Uterus (tissue), 4 donors: ENCODE measurements at places on chromosomes 6 and 20. TPM values are rescaled to one million over a fixed set of nuclear protein-coding genes. Genes with fewer than 3 reads are reported as not detected.

Gene ZNF391
- total RNA-seq, result 10.1 TPM

Gene CALHM5
- total RNA-seq, result 2.6 TPM

GRCh38 chr20:54570561-54570960, 95.2 kb downstream of the DOK5 start:
- H3K27me3 ChIP-seq, result no peaks in the 10 kb centered on the region
- no peak overlapping the region for H3K4me3 ChIP-seq
- no peaks in the 10 kb centered on the region for H3K36me3 ChIP-seq
- no peak overlapping the region for H3K27ac ChIP-seq

- no peak overlapping the region for H3K4me3 ChIP-seq
- no peak for DNase-seq
- no peaks in the 10 kb centered on the region for H3K4me1 ChIP-seq
- H3K27ac ChIP-seq, result no peak overlapping the region
These were observed 56.1 kb downstream of the VSTM2L start for GRCh38 chr20:37958856-37959520.

DNA sequence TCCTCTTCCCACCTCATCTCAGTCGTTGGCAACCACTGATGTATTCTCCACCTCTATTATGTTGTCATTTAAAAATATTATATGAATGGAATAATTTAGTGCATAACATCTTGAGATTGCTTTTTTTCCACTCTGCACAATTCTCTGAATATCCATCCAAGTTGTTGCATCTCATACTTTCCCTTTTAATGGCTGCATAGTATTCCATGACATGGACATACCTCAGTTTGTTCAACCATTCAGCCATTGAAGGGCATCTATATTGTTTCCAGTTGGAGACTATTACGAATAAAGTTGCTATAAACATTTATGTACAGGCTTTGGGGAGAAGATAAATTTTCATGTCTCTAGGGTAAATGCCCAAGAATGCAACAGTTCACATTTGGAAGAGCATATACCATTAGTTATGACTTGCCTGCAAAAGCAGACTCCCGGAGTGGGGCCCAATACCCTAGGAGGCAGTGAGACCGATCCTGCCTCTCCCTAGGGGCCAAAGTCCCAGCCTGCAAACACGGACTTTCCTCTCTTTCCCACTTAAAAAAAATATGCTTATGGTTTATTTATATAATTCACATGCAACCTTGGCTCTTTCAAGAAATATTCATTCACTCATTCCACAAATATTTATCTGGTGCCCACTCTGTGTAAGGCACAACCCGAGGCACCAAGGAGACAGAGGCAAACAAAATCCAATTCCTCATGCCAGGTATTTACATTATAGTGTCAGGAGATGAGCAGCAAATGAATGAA, 227.0 kb upstream of the PMEPA1 start:
- no peaks in the 10 kb centered on the region for H3K36me3 ChIP-seq
- H3K27ac ChIP-seq, result no peak overlapping the region
- H3K4me3 ChIP-seq, result no peak overlapping the region
- no peak for DNase-seq
- H3K27me3 ChIP-seq, result no peaks in the 10 kb centered on the region
- no peaks in the 10 kb centered on the region for H3K4me1 ChIP-seq

GRCh38 chr6:79862126-79862525, 85.2 kb downstream of the ELOVL4 start:
- no peaks in the 10 kb centered on the region for H3K27me3 ChIP-seq
- no peak for DNase-seq
- no peak overlapping the region for H3K27ac ChIP-seq
- no peaks in the 10 kb centered on the region for H3K36me3 ChIP-seq

GRCh38 chr6:106069478-106069877, 16.7 kb upstream of the PRDM1 start:
- H3K27me3 ChIP-seq, result no peaks in the 10 kb centered on the region
- H3K4me3 ChIP-seq, result no peak overlapping the region

GRCh38 chr6:32369660-32370059, 2.0 kb downstream of the TSBP1 start:
- H3K27ac ChIP-seq, result no peak overlapping the region
- no peaks in the 10 kb centered on the region for H3K36me3 ChIP-seq
- no peak for DNase-seq
- H3K4me1 ChIP-seq, result no peaks in the 10 kb centered on the region
- H3K27me3 ChIP-seq, result no peaks in the 10 kb centered on the region
- no peak overlapping the region for H3K4me3 ChIP-seq

DNA sequence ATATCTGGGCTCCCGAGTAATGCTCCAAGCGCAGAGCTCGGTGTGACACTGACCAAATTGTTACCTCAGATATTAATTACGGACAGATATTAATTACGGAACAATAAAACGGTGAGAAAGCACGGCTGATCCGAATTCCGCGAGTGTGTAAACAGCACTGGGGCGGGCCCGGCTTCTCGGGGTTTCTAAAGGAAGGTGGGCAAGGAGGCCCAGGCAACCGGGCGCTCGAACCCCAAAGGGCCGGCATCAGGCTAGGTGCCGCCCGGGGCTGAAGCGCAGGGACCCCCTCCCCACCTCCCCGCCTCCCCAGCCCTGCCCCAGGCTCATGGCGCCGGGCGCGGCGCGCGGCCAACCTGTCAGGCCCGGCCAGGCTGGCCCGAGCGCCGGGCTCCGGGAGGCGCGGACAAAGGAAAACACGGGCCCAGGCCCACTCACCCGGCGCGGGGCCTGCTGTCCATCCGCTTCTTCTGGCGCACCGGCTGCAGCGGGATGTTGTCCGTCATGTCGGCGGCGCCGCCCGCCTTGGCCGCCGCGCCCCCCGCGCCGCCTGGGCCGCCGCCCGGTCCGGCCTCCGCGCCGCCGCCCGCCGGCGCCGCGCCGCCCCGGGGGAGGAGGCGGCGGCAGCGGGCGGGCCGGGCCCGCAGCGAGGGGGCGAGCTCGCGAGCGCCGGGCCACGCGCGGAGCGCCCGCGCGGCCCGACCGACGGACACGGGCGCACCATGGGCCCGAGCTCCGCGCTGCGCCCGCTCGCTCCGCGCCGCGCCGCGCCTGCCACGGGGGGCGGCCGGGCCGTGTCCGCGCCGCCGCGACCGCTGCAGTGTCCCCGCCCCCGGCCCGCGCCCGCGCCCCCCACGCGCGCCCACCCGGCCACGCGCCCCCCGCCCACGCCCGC, at the start of gene ATP9A:
Gene ATP9A (minus strand): TSS at position 524 of the 892 bp plus-strand sequence. CDS start 21 bp downstream, at position 503.
- H3K4me1 ChIP-seq, result no peaks in the 10 kb centered on the region
- H3K4me3 ChIP-seq, result peak within 1 kb of the TSS; percentile 93
- H3K36me3 ChIP-seq, result no peaks in the 10 kb centered on the region
- no peaks in the 10 kb centered on the region for H3K27me3 ChIP-seq
- H3K27ac ChIP-seq, result peak within 1 kb of the TSS; percentile 81
- DNase-seq, result peak; percentile 37

GRCh38 chr6:89934685-89935366, 40.6 kb downstream of the GJA10 start:
- no peaks in the 10 kb centered on the region for H3K27me3 ChIP-seq
- no peak overlapping the region for H3K27ac ChIP-seq
- no peak for DNase-seq
- H3K4me3 ChIP-seq, result no peak overlapping the region

DNA sequence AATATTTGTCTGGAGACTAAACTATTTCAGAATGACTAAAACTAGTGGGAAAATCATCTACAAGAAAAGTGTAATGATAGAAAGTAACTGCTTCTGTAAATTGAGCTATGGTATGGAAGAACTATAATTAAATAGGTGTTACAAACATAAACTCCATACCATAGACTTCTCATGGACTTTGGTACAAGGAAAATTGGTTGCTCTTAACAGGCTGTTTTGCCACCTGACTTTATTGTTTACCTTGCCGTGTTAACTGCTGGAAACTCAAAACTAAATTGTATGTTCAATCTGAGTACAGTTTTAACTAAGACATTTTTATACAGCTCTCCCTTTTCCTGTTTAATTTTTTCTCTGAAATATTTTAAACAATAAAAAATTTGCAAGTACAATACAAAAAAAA, 261.8 kb upstream of the POU3F2 start:
- no peak for DNase-seq
- H3K27me3 ChIP-seq, result no peaks in the 10 kb centered on the region
- H3K36me3 ChIP-seq, result no peaks in the 10 kb centered on the region

DNA sequence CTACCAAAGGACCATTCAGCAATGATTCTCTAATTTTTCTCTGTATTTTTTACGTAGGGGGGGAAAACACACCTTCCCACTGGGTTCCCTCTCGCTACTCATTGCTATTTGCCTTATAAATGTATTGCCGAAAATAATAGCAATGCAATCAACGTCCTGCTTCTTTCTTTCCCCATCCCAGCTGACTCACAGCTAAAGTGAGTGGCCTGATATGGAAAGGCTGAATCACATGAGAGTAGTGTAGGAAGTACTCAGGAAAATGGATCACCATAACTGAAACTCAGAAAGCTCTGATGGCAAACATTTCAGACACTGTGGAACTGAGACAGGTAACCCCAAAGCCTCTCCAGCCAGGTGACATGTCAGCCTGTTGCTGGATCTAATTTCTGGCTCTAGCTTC, 49.3 kb upstream of the SRPK1 start:
- H3K27me3 ChIP-seq, result no peaks in the 10 kb centered on the region
- no peaks in the 10 kb centered on the region for H3K4me1 ChIP-seq
- DNase-seq, result no peak
- H3K4me3 ChIP-seq, result no peak overlapping the region

DNA sequence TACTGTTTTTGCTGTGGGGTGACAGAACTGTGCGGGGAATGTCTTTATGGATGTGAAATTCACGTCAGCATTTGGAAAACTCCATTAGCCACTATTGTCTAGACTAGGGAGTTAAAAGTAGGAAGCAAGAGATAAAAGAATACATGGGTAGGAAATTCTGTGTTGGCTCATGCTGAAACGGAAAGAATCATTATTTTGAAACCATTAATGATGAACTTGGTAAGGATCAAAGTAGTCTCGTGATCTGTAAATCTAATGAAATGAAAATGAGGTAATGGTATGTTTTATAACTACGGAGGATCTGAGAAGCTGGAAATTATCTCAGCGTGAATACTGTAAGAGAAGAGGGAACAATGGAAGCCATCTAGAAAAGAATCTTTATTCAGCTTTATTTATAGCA, 11.1 kb upstream of the CD40 start:
- H3K4me3 ChIP-seq, result no peak overlapping the region
- H3K27me3 ChIP-seq, result no peaks in the 10 kb centered on the region
- no peak for DNase-seq
- H3K4me1 ChIP-seq, result no peaks in the 10 kb centered on the region
- no peak overlapping the region for H3K27ac ChIP-seq

DNA sequence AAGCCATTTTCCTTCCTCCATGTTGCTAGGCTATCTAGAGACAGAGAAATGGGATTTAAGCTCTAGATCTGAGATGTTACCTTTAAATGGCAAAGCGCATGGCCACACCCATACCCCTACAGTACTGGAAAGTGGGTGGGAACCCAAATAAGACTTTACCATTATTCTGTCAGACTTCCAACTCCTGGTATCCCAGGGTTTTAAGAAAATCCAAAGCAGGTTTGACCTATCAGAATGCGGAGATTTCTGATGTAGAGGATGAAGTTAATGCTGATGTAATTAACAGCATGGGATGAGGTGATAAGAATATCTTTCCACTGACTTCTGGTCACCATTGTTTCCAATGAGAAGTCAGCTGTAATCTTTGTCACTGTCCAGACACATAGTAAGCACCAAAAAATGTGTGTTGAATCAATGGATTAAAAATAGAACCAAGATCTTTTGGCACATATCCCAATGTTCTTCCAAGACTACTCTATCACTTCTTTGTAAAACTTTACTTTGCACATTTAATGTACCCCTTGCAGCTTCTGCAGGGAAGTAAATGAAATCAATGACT, 140.8 kb upstream of the INSM1 start:
- no peak for DNase-seq
- no peak overlapping the region for H3K27ac ChIP-seq
- no peak overlapping the region for H3K4me3 ChIP-seq
- H3K36me3 ChIP-seq, result no peaks in the 10 kb centered on the region
- no peaks in the 10 kb centered on the region for H3K27me3 ChIP-seq

- H3K36me3 ChIP-seq, result no peaks in the 10 kb centered on the region
- H3K4me3 ChIP-seq, result no peak overlapping the region
- no peak overlapping the region for H3K27ac ChIP-seq
- H3K4me1 ChIP-seq, result no peaks in the 10 kb centered on the region
- DNase-seq, result no peak
These were observed 17.3 kb downstream of the TUBB2B start for GRCh38 chr6:3210024-3210610.

DNA sequence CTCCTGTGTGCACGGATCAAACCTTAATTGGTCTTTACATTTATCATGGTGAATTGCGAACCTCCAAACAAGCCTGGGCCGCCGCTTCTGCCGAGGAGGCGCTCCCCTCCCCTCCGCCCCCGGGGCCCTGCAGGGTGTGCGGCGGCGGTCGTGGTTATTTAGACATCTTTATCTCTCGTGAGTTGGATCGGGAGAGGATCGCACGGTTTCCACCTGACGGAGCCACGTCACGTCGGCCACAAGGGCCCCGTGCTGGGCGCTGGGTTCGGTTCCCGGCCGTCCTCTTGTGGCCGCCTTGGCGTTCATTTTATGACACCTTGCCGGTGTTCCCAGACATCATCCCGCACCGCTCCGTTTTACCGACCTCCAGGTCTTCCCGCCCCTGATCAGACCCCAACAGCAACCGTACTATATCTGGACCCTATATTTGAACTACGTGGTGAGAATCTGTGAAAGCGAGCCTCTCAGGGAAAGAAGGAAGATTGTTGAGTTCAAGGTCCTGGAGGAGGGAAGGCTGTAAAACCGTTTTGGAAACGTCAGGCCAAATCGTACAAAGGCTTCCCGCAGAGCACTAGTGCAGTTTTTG, 1.3 kb upstream of the CNR1 start:
- peaks cover 17% of the 10 kb centered on the region for H3K4me1 ChIP-seq
- H3K27me3 ChIP-seq, result peaks cover 11% of the 10 kb centered on the region
- peak overlapping the region; percentile 36 for H3K4me3 ChIP-seq

DNA sequence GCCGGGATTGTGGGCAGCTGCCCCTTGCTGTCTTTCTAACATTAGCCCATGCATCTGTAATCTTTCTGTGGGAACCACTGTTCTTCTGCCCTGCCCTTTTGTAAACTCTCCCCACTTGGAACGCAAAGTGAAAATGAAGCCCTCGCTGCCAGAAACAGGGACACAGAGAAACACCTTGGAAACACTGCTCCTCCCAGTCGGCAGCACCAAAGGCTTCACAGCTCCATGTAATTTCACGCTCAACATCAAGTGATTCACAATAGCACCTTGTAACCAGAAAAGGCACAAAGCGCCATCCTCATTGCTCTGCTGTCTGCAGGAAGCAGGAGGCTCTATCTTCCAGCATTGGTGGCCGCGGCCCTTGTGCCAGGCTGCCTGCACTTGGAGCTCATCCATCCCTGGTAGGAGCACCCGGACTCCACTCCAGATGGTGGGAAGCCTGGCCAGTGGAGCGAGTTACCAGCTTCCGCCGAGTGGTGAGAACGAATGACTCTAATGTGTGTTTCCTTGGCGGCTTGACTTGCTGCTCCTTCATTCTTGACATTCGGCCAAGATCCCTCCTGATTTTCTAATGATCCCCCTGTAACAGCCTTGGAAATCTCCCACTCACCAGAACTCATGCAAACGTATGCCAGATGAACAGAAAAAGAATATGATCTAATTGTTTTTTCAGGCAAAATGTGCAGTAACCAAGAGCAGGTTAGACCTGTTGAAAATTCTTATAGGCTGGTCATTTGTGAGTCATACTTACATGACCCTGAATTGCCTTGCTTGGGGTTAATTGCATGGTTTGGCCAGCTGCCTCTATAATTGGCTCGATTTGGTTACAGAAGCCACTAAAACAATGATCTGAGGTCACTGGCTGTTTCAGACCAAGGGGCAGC, 169.1 kb upstream of the CDYL start:
- no peaks in the 10 kb centered on the region for H3K27me3 ChIP-seq
- H3K4me1 ChIP-seq, result no peaks in the 10 kb centered on the region
- DNase-seq, result peak; percentile 51
- H3K27ac ChIP-seq, result peak overlapping the region; percentile 69

GRCh38 chr20:10135438-10135837, 83.2 kb upstream of the SNAP25 start:
- DNase-seq, result no peak
- no peaks in the 10 kb centered on the region for H3K36me3 ChIP-seq
- no peaks in the 10 kb centered on the region for H3K4me1 ChIP-seq
- H3K27me3 ChIP-seq, result no peaks in the 10 kb centered on the region
